ENCODE measurements at places on chromosomes 1 and 21.

DNA sequence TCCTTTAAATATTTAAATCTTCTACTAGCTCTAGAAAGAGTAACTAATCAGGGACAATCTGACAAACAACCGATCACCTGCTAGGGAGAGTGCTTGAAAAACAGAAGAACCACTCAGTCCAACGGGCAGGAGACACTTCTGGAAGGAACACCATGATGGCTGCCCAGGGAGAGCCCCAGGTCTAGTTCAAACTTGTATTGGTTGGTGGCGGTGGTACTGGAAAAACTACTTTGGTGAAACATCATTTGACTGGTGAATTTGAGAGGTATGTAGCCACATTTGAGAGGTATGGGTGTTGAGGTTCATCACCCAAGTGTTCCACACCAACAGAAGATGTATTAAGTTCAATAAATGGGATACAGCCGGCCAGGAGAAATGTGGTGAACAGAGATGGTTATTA is 4.8 kb upstream of the WDR47 start:
- no peak for DNase-seq

DNA sequence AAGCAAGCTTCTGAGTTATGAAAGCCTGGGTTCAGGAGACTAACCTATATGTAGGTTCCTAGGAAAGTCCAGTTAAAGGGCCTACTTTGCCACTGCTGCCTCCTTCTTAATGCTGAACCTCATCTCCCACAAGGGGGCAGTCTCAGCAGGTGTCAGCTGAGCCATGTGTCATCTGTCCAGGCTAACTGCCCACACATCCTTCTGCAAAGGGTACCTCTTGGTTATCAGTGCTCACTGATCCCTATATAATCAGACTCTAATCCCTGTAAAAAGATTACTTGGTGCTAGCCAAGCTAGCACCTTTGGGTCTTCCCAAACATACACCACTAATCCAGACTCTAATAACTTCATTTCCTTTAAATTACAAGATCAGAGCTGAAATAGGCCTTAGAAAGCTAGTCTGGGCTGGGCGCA is 9.0 kb downstream of the PRDX1 start:
- no peak for DNase-seq

GRCh38 chr1:93749894-93750301 is 68.3 kb upstream of the BCAR3 start:
- DNase-seq, result no peak

DNA sequence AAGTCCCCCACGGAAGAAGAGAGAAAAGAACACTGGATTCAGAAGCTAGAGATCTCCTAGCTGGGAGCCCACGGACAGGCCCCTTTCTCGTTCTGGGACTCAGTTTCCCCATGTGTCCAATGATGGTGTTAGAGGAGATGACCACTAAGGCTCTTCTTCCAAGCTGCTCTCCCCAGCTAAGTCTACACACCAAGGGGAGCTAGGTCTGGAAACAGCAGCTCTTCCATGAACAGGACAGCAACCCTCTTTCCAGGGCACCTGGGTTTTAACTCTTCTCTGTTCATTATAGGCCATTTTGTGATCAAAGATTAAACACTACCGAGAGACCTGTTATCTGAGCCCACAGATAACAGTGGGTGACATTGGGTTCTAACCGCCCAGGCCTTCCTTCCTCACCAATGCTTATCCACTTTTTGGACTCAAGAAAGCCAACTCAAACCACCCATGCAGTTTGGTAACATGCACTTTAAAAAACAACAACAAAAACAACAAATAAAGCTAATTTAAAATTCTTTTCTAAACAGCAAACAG is 85.9 kb downstream of the MRPL37 start:
- DNase-seq, result no peak

DNA sequence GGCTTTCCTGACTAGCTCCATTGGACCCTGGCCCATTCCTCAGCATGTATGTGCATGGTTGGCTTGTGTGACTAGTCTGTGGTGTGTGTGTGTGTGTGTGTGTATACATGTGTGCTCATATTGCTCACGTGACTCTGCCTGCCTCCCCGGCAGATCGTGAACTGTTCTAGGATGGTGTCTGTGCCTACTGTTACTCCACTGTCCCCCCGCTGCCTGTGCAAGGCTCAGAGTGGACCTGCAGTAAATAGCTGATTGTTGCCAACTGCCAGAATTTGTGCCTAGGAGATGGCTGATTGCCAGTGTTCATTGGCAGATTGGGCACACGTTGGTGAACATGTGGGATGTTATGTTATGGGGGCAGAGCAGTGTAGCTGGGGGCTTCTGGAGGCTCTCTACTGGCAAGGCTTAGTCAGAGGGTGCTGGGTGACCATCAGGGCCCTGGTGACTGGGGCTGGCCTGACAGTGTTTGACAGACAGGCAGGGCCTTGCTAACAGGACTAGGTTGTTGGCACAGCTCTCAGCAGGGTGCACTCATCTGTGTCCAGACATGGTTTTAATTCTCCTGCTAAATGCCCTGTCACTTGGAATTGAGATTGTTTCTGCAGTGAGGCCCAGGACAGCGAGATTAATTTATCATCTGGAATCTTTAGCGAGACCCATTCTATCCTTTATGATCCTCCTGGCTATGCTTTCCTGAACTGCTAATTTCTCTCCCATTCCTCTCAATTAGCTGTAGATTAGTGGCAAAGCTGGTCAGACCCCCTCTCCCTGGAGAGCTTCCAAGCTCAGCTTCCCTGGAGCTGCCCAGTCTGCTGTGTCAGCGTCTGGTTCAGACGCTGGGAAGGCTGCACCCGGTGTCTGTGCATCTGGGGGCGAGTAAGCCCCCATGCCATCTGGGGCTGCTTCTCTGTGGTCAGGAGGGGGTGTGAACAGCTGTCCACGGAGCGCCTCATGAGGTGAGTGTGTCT is 20.8 kb downstream of the SLC6A17 start:
- no peak for DNase-seq

DNA sequence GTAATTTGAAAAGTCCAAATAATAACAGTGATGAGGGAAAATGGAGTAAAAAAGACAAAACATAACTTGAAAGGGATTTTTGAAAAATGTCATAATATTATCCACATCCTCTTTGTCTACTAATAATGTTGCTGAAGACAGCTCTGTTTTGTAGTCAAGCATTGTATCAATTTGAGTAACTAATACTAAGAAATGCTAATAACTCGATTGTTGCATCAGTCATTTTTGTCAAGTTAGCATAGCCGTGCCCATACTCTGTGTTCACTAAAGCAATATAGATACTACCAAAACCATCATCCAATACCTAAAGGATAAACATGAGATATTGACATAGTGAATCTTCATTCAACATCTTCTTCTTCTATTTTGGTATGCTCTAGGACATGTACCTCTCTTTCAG is 17.3 kb downstream of the PDC start:
- no peak for DNase-seq

DNA sequence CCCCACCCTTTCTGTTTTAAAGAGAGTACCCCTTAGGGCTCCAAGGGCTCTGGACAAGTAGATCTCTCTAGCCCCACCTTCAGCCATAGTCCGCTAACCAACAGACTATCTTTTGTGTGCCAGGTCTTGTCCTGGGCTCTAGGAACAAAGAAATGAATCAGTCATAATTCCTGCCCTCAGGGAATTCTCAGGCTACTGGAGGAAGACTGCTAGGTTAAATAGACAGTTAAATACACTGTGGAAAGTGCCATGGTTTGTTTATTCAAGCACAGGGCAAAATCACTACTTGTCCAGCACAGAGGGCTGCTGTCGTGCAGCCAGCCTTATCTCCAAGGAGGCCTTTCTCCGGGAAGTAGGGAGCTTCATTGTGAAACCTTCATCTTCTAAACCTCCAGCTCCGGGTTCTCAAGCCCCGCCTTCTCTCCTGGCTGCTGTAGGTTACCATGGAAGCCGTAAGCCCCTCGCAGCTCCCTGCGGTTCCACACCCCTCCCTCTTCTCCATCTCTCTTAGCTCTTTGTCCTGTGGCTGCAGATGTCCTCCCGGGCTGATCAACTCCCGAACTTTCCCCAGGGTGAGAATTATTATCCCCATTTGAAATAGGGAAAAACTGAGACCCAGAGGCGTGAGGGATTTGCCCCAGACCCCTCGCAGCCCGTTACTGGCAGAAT is 29.8 kb downstream of the SHISAL2A start:
- DNase-seq, result no peak

DNA sequence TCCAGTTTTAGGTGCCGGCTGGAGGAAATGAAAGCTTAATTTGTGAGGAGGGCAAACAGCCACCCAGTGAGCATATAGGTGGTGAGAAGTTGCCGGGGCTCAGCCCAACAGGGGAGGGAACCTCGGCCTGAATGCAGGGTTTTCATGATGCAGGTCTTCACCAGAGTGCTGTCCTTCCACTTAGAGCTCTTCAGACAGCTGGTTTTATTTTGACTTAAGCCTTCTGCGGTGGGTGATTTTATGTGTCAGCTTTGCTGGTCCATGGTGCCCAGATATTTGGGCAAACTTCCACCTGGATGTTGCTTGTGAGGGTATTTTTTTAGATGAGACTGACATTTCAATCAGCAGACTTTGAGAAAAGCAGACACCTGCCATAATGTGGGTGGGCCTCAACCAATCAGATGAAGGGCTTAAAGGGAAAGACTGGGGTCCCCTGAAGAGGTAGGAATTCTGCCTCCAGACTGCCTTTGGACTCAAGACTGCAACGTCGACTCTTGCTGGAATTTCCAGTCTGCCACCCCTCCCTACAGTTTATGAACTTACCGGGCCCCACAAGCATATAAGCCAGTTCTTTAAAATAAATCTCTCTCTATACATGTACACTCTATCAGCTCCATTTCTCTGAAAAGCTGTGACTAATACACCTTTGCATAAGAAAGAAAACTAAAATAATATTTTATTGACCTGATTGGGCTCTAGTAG is 72.8 kb downstream of the RHOU start:
- no peak for DNase-seq

GRCh38 chr1:227342075-227342829 is 24.0 kb upstream of the CDC42BPA start:
- no peak for DNase-seq

GRCh38 chr1:119046429-119046784 is 58.3 kb upstream of the TBX15 start:
- no peak for DNase-seq

DNA sequence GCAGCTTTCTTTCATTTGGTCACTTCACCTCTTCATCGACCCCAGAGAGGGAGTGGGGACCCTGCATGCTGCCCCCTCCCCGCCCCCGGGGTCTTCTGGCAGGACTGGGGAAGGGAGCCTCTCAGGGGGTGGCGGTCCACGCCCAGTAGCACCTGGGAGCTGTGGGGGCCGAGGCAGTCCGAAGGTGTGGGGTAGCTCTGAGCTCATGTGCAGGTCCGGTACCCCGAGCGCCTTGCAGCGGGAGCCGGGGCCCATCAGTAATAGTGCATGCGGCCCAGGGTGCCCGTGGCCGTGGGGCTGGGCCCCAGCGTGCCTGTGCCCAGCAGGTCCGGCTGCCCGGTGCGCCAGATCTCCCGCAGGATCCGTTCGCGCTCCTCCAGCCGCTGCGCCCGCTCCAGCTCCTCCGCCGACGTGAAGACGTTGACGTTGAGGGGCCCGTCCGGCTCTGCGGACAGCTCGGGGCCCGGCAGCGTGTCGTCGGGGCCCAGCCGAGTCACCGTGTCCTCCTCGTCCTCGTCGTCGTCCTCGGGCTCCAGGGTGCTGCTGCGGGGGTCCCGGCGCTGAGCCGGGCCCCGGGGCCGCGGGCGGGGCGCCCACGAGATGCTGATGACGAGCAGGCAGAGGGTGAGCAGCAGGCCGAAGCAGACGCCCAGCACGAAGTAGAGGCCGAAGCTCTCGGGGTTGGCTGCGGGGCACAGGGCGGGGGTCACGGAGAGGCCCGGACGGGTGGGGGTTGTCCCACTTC is 1.2 kb downstream of the EVA1B start:
- no peak for DNase-seq

- DNase-seq, result no peak
These were observed 352.6 kb downstream of the MRPL39 start for GRCh38 chr21:25254491-25255174.

- DNase-seq, result no peak
These were observed 11.5 kb downstream of the TIAM1 start for GRCh38 chr21:31332525-31332924.

- no peak for DNase-seq
These were observed 28.4 kb upstream of the AHCTF1 start for GRCh38 chr1:246959944-246960693.

DNA sequence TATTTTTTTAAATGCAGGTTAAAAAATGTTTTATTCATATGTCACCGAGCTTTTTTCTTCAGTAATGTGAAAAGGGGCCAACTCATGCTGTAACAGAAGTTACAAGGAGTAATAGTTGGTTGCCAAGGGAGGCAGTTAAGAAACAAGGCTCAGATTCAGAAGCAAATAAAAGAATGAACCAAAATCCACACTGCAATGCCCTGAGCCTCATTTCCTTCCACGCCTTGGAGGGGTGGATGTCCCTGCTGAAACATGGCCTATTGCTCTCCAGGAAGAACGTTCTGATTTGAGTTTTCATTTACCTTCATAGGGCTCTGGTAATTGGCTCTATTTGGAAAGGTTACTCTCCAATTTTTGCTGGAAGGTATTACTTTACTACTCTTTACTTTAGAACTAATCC is 24.4 kb downstream of the ALG14 start:
- no peak for DNase-seq

DNA sequence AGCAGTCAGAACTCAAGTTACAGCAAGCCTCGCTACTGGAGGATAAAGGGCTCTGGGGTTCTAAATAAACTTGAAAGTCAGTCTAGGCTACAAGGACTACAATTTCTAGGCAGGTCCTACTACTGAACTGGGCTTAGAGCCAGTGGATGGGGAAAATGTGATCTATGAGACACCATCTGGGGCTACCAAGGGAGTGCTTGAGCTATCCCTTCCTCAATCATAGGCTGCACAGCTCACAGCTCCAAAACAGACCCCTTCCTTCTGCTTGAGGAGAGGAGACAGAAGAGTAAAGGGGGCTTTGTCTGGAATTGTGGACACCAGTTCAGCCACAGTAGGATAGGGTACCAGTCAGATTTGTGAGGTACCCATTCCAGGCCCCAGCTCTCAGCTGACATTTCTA is 145.8 kb upstream of the SNX7 start:
- DNase-seq, result no peak

DNA sequence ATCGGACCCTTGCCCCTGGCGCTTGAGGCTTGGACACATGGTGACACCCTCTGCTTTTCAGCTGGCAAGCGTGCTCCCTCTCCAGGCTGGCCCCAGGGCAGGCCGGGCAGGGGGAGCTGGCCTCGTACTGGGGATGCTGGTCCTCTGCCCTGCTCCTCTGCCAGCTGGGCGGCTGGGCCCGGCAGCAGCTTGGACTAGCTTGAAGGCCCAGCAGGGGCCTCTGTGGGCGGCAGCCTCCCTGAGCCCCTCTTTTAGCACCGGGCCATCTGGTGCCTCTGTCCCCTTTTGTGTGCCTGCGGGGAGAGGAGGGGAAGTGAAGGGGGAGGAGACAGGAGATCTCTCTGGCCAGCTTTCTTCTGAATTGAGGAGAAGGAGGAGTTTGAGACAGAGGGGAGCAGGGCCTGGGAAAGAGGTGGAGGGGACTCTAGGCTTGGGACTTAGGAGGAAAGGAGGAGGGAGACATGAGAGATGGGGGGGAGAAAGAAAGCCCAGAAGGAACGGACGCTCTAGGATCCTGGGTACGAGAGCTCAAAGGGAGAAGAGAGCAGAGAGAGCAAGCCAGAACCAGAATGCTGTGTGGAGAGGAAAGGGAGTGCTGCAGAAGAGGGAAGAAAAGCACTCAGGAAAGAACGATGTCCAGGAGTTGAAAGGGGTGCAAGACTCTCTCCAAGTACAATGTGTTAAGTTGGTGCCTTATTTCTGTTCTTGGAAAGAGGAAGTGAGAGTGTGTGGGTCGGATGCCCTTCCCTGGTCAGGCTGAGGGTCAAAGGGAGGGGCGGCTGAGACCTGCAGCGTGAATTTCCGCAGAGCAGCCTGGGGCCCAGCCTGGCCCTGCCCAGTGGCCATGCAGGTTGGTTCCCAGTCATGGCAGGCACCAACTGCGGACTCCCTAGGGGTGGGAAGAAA is 40.3 kb downstream of the IER5 start:
- peak; percentile 43 for DNase-seq

GRCh38 chr1:230291731-230292620 is 134.2 kb downstream of the PGBD5 start:
- DNase-seq, result no peak

Data from hippocampal formation (tissue), 2 donors.